ENCODE measurements at places on chromosomes 1 and 21.

DNA sequence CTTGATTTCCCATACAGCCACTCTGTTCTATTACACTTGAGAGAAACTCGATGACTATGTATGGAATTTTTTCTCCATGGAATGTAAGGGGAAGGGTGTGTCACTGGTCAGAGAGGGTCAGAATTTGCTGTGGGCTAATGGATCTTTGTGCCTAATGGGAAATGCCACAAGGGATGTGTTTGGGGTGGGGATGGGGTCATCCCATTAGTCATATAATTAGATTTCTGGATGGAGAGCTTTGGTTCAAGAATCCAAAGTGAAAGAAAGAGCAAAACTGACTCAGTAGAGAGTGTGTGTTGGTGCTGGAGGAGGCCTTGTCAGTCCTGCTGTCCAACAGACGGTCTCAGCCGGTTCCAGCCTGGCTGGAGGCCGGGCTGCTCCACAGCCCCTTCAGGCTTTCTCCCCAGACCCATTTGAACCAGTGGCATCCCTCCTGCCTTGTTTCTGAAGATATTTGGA lies 86.4 kb downstream of the LAMC2 start:
- DNase-seq, result no peak

DNA sequence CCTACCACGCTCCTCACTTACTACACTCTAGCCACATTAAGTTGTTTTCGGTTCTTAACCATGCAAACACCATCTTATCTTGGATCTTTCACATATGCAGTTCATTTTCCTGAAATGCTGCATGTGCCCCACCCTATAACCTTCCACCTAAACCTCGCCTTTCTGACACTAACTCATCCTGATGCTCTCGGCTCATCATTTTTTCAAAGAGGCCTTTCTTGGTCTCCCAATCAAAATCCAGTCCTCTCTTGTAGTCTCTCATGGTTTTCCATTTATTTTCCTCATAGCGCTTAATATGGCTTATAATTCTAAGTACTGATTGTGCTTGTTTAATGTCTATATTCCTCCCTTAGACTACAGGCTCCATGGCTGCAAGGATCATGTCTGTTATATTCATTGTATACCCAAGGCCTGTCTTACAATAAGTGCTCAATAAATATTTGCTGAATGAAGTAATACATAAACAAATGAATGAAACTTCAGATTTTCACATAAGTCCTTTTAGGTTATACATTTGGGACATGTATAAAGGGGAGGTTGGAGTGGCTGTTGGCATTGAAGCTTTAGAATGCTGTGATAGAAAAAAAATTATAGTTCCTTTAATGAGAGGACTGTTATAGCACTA lies 79.2 kb upstream of the CDC42BPA start:
- no peak for DNase-seq

DNA sequence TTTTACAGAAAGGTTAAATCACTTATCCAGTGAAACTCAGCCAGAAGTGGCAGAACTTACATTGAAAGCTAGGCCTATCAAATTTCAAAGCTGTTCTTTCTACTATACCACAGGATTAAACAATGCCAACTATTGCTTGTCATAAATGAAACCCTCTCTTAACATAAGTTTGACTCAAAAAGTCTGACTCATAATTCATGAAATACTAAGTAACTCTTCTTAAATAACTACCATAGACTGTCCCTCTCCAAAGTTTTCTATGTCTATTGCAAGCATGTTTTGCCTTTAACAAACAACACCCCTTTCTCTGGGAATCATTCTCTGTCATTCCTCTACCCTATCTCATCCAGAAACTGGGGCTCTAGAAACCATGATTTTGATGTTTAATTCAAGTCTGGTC lies 109.5 kb upstream of the UBE2U start:
- DNase-seq, result no peak

- no peak for DNase-seq
Observed at GRCh38 chr1:88043834-88044233, 640.2 kb upstream of the PKN2 start.

DNA sequence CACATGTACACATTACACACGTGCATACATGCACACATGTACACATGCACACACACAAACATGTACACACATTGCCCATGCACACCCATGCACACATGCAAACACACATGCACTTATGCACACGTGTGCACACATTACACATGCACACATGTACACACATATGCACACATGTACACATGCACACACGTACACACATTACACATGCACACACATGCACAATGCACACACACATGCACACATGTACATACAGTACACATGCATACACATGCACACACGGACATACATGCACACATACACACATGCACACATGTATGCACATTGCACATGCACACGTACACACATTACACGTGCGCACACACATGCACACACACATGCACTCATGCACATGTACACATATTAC lies 95.3 kb upstream of the TTC34 start:
- DNase-seq, result no peak

- no peak for DNase-seq
Observed at GRCh38 chr1:63414691-63415365, 47.4 kb downstream of the ALG6 start.

DNA sequence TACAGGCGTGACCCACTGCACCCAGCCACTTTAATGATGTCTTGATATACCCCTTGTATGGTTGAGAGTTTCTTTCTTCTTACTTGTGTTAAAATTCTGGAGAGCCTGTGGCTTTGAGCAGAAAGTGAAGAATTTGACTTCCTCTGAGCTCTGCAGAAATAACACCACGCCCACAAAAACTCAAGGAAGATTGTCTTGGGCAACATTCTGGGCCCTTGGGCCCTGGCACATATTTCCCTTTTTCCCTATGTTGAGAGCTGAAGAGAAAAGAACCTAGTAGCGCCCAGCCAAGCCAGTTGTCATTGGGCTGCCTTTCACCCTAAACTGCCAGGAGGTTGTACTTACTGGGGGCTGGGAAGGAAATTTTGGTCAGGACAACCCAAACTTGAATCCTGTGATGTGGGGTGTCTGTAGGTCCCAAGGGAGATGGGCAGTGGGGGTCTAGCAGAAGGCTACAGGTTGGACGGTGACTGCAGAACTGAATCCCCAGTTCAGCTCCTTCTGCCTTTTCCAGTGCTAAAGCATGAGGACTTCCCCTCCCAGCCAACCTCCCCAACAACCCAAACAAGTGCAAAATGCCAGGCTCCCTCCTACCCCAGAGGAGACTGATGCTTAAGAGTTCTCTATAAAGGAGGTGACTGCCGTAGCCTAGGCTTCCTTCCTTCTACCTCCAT lies 11.7 kb upstream of the SNAPIN start:
- peak; percentile 20 for DNase-seq

GRCh38 chr1:40886318-40887011 lies 24.3 kb upstream of the CITED4 start:
- DNase-seq, result no peak
